Hematopoietic multipotent progenitor cell treated with erythropoietin and hydrocortisone succinate and interleukin-3 and kit ligand, for 15 days (in vitro differentiated cells): ENCODE measurements at places on chromosomes 2 and 18.

- no peak for DNase-seq
These were observed 146.3 kb downstream of the CELF4 start for GRCh38 chr18:37419315-37419714.

DNA sequence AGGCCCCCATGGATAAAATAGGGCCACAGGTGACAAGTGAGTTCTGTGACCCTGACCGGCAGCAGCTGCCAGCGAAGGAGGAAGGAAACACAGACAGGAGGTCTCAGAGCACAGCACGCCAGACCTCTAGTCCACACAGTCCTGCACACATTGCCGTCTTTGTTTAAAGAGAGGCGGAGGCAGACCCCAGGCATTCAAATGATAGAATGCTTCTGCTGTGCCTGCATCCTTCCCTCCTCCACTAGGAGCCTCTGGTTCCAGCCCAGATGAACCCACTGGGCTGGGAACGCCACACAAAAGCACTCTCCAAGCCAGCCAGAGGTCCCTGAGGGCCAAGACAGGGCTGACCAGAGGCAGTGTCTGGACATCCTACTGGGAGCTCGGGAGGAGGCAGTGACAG is 118.7 kb downstream of the KLHL29 start:
- no peak for DNase-seq

DNA sequence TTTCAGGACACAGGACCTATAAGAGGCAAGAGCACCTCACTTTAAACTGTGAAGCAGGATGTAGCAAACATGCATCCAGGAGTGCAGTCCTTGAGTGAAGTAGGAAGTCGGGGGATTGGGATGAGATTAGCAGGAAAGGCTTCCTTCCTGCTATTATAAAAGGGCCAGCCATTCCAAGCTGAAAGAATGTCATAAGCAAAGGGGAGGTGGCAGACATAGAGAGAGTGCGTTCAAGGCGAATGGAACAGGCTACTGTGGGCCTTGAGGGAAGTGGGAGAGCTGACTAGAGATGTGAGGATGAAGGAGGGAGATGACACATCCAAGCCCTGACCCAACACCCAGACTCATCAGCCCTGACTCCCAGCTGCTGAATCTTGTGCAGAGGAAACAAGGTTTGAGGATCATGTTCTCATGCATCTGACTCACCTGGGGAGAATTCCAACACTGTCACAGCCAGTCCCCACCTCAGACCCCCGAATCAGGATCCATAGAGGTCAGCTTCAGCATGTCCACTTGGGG is 63.9 kb downstream of the GYPC start:
- DNase-seq = no peak

DNA sequence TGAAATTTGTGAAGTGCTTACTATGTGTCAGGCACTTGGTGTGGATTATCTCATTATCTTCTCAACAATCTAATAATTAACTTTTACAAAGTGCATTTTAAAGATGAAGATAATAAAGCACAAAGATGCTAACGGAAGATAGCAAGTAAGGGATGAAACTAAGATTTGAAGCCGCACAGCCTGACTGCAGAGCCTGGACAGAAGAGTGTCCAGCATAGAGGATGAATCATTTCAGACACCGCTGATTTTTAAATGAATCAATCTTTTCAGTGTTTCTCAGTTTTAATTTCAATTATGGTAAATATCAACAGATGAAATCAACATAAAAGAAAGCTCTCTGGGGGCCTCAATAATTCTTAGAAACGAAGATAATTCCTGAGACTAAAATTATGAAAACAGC is 24.5 kb upstream of the STAM2 start:
- no peak for DNase-seq

GRCh38 chr2:60414495-60415138 is 138.8 kb downstream of the BCL11A start:
- no peak for DNase-seq

- no peak for DNase-seq
These were observed 382.9 kb downstream of the DSEL start for GRCh38 chr18:67133669-67134068.

DNA sequence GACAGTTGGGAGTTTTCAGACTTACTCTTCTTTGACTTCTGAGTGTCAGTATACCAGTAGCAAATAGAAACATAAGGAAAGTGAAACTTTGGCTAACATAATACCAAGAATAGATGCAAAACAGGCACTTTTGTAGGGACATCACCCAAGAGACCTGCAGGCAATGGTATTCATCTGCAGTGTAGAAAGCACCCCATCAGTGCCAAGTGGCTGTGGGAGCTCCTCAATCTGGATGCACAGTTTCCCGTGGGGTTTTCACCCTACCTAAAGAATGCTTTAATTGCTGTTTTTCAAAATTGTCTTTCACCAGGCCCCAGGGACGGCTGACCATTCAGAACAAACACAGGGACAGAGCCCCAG is 96.6 kb upstream of the GPR45 start:
- DNase-seq = no peak

DNA sequence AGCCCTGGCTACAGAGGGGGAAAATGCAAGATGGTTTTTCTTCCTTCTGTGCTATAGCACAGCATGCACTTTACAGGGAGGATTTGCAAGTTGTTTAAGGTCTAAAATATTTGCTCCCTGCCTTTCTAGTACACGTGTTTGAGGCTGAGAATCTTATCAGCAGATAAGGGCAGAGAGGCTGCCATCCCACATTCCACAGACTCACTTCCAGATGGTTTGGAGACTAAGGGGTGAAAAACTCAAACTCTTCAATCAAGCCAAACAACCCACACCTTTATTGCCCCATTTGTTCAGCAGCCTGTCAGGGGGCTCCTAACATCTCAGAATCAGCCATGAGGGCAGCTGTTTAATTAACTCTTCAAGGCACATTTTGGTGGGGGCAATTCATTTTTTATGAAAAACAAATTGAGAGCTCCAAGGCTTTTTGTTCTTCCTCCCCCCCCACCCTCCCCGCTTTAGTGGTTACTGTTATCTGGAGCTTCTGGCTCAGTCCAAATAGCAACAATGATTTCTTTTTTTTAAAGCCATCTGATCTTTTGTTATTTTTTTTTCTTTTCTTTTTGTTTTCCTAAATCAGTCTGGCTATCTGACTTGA is 242.6 kb upstream of the NT5C1B start:
- no peak for DNase-seq

GRCh38 chr2:189613077-189613636 is 32.6 kb upstream of the SLC40A1 start:
- peak; percentile 91 for DNase-seq

DNA sequence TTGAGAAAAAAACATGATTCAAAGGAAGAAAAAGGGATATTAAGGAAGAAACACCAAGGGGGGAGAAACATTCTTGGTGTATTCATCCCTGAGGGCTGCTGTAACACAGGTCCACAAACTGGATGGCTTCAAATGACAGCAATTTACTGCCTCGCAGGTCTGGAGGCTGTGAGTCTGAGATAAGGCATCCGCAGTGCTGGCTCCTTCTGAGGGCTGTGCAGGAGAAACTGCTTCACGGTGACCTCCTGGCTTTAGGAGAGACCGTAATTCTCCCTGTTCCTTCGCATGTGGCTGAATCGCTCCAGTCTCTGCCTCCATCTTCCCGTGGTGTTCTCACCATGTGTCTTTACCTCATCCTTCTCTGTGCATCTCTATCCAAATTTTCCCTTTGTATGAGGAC is 490.7 kb downstream of the EIPR1 start:
- DNase-seq = no peak

- DNase-seq = no peak
These were observed 617.7 kb downstream of the IRS1 start for GRCh38 chr2:226181909-226182308.

DNA sequence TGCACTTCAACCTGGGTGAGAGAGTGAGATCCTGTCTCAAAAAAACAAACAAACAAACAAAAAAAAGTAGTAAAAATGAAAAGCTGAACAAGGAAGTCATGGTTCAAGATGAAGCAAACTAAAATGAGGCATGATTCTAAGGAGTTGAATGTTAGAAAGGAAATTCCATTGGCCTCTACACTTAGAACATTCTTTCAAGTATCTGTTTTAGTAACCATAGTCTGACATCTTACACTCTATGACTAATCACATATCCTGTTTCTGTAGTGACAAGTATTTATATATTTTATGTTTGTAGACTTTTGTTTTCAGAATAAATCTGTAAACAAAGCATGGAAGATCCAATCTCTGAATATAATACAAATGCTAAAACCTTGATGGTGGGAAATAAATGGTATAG is 164.1 kb downstream of the KIAA1328 start:
- DNase-seq = no peak

DNA sequence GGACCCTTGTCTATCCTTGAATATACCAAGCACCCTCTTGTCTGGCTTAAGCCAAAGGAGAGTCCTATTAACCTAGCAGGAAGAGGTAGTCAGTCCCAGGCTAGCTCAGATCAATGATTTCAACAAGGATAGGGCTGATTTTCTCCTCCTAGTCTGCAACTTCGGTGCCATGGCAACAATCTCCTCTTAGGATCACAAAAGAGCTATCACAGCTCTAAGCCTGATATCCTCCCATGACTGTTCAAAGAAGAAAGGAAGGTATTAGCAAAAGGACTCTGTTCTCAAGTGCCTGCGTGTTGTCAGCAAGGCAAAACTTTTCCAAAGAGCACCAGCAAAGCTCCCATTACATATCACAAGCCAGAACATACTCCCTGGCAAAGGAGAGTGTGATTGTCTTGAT is 58.7 kb upstream of the DDX18 start:
- no peak for DNase-seq

DNA sequence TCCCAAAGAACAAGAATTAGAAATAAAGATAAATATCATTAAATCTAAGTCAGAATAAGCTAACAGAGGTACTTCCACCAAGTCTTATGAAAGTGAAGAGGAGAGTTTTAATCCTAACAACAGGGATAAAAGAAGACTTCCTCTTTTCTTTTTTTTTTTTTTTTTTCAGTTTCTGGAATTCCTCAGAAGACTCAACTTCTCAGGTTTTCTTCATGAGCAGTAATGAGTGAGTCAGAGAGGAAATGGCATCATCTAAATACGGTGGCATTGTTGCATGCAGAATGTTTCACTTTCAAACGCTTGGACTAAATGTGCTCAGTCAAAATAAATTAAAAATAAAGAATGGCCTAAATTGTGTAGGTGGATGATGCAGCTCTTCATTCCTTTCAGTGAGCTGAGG is 45.6 kb upstream of the ARHGAP15 start:
- no peak for DNase-seq
